ENCODE measurements at places on chromosomes 16 and 17.

- no peak for DNase-seq
These were observed 2.0 kb downstream of the ADAT1 start for GRCh38 chr16:75621170-75621477.

DNA sequence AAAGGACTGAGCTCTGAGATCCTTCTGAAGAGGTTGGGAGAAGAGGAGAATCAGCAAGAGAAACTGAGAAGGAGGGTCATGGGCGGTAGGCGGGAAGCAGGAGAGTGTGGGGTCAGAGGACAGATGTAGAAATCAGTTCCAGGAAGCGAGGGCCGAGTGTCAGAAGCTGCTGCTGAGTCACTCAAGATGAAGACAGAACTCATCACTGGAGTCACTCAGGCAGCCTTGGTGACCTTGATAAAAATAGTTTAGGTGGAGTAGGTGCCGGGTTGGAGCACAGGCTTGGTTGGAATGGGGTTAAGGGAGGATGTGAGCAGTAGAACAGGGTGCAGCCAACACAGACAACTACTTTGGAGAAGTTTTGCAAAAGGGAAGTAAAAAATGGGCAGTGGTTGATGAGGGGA lies 6.1 kb upstream of the ITGAM start:
- DNase-seq: no peak

GRCh38 chr17:81499601-81499970 lies 13.0 kb downstream of the ACTG1 start:
- no peak for DNase-seq

DNA sequence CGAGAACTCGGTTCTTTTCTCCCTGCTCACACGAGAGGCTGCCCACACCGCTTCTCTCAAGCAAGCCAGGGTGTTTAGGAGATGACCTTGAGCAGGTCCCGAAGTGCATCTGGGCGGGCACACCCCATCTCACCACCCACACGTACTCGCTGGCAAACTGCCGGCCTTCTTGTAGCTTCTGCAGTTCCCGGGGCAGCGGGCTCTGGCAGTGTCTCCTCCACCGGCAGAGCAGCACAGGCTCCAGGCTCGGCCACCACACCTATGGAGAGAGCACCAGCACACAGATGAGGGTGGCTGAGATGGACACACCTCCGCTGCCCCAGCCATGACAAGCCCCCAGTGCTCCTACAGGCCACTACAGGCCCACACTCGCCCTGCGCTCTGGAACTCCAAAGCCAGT lies 23.5 kb downstream of the ZNF276 start:
- no peak for DNase-seq

- no peak for DNase-seq
These were observed 26.3 kb upstream of the CLEC18B start for GRCh38 chr16:74447578-74447977.

GRCh38 chr16:83253521-83253920 lies 554.3 kb upstream of the HSBP1 start:
- no peak for DNase-seq

DNA sequence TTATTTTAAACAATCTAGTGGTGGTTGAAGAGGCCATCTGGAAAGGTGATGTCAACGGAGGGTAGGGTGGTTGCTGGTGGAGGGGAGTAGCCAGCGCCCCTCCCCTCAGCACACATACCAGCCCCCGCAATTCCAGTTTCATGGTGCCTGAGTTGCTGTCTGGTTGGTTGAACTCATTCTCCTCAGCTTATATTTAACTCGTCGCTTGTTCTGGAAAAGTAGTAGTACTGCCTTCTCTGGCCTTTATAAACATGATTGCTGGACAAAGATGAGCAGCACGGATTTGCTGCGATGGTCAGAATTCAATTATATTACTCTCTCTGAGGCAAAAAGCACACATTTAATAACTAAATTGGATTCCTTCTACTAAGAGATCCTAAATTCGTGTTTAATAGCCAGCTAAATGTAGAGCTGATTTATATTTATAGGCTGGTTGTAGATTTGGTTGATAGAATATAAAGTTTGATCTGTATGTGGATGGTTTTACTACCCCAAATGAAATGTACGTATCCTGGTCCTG lies 238.0 kb upstream of the TBX2 start:
- no peak for DNase-seq

DNA sequence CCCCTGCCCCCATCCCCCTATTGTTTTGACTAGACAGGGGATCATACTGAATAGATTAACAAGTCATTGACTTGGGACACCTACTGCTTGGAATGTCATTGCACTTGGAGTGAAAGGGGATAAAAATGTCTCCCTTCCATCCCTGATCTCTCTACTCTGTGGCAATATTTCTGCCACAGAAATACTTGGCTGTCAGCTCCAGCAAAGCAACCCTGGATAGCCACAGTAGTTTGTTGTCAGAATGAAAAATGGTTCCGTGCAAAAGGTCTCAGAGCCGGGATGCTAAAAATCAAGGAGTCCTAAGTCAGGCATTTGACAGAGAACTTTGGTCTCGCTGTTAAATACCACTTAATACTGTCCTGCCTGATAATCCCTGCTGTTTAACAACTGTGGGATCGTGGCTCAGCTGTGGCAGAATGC lies 722.0 kb upstream of the SOX9 start:
- DNase-seq: no peak
